Fibroblast of skin of scalp (primary cell): ENCODE measurements at places on chromosomes 4 and X.

- no peak for DNase-seq
Measured at GRCh38 chr4:42453612-42454011, 56.3 kb downstream of the SHISA3 start.

DNA sequence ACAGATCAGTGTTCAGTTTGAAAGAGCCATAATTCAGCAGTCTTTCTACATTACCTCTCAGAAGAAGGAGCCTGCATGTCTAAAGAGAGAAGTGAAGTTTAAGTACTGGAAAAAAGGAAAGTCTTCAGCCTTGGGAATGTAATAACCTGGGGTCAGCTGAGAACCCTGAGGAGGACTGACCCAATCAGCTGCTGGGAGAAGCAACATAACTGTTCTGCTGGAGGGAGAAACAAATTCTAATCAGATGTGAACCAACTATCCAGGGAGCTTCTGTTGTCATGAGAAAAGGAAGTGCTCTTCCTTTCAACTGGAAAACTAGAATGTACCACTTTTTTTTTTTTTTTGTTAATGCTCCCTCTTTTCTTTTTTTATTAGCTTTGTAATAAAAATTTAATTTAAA lies 64.5 kb upstream of the PDE5A start:
- peak; percentile 8 for DNase-seq

DNA sequence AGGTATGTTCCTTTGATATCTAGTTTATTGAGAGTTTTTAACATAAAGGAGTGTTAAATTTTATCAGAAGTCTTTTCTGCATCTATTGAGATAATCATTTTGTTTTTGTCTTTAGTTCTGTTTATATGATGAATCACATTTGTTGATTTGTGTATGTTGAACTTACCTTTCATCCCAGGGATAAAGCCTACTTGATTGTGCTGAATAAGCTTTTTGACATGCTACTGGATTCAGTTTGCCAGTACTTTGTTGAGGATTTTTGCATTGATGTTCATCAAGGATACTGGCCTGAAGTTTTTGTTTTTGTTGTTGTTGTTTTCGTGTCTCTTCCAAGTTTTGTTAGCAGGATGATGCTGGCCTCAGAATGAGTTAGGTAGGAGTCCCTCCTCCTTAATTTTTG lies 10.8 kb upstream of the AFM start:
- DNase-seq: no peak

- DNase-seq: peak; percentile 40
Measured at GRCh38 chrX:109857584-109858228, 124.6 kb upstream of the ACSL4 start.

GRCh38 chrX:31314921-31315320 lies 243.1 kb upstream of the FTHL17 start:
- peak; percentile 90 for DNase-seq

DNA sequence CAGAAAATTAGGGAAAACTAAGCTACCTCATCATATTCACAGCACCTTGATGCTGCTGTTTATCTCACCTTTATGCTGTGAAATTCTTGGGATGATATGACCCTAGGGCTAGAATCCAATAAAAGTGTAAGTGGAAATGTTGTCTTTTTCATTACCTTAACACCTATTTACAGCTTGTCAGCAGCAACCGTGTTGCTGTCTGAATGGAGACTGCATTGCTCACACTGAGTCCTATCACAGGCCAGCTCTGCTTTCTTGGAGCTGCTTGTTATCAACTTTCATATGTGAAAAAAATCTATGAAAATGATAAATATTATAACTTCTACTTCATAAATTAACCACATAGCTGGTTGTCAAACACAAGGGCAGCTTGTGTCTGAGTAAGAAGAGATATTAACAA lies 789.5 kb downstream of the TECRL start:
- no peak for DNase-seq

DNA sequence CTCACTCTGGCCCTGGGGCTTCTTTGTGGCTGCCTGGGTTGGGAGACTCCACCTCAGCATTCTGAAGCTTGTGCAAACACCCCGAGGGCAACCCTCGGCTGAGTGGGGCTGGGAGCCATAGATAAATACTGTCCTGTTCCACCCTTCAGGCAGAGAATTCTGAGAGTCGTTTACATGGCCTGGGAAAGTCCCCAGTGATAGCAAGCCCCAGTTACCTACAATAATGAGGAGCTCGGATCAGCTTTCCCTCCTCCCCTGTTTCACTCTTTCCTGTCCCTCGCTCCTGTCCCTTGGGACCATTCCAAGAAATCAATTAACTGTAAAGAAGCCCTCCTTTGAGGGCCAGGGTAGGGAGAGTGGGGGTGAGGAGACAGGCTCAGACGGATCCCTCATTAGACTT lies 31.6 kb upstream of the DDX3X start:
- DNase-seq: no peak

DNA sequence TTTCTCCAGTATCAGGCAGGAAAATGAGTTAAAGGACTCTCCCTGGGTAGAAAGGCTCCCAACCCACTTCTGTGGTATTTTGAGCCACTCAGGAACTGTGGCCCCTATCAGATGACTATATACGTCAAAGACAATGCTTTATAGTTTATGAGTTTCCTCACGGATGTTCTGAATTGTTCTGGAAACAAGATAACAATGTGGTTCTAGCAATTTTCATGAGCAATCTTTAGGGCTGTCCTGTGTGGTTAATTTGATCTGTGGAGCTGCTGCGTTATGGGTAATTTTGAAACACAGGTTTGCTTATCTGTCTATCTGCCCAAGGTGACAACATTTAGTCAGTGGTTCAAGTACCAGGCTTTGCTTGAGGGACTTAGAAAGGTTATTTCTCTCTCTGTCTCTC lies 46.7 kb upstream of the IL2 start:
- no peak for DNase-seq

DNA sequence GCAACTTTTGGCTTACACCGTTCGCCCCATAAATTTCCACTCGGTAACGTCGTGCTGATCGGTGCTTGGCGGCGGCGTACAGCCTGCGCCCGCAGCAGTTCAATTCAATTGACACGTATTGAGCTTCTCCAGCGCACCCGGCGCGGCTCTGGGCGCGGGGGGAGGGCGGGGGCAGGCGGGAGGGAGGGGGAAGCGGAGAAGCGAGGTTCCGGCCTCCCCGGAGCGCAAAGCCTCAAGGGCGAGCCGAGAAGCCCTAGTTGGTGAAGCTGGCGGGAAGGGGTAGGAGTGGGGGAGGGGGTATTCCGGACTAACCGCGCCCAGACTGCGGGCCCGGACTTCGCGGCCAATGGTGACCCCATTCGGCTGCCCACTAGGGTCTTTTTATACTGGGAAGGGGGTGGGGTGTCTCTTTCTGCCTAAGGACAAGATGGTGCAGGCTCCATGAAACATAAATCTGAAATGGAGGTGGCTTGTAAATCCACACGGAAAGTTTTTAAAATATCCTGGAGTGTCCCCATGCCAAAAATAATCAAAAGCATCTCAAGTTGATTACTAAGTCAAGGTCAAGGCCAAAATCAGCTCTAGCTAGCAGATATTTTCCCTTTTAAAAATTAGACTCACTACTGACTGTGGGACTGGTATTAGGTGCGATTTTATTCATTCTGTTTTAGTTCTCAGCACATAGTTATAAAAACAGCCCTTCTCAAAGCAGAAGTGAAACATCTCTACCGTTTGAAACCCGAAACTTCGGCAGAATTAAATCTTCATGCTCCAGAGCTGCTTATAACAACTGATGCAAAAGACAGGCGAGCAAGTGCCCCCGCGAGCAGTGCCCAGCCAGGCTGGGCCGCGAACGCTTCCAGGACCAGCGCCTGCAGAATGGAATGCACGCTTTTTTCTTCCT lies 1.5 kb upstream of the BCOR start:
- DNase-seq: no peak

DNA sequence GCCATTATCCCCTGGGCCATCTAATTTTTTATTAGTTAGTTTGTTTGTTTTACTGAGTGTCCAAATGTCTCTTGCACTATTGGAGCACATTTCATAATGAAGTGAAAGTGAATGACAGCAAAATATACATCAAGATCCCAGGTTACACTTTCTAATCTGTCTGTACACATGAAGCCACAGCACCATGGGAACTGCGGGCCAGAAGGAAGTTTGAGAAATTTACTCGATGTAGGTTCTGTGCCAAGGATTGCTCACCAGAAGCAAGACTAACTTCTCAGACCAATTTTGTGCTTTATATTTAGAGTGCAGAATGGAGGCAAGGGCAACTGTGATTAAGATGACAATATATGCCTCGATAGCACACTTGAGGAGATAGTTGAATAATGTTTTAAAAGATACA lies 258.0 kb downstream of the COL25A1 start:
- no peak for DNase-seq

- no peak for DNase-seq
Measured at GRCh38 chr4:89071311-89071710, 14.3 kb upstream of the FAM13A start.
